ENCODE measurements at places on chromosomes 3 and 15.
A peak's percentile ranks its signal among the peaks of the same experiment; 100 is the strongest.

DNA sequence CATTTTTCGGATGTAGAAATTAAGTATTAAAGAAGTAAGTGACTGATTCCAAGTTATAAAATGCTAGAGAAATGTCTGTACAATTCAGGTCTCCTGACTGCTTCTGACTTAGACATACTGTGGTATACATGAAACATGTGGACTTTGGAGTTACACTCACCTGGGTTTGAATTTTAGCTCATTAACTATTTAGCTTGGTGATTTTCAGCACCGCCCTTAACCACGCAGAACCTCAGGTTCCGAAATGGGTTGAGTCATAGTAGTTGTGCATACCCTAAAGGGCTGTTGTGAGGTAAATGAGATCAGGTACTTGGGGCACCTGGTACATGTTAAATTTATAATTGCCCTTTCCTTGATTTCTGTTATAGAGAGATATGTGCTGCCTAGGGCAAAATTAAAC, 32.9 kb upstream of the UTS2B start:
- no peak for DNase-seq

- DNase-seq = no peak
Observed at GRCh38 chr3:7953449-7954014, 548.1 kb upstream of the LMCD1 start.

DNA sequence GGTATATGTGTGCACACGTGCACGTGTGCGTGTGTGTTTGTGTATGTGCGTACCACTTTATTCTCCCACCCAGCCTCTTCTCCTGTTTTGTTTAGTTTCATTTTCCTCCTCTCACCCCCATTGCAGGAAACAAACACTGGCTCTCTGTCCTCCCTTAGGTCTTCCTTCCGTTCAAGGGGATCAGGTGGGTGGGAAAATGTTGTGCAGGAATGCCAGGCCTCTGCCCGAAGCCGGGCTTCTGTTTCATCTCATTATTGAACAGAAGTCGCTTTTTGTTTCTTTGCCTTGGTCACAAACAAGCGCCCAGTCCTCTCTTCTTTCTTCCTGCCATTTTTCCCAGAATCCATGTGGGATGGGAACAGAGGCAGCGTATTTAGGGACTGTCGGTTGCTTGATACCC, 69.6 kb downstream of the IGF1R start:
- DNase-seq = no peak

DNA sequence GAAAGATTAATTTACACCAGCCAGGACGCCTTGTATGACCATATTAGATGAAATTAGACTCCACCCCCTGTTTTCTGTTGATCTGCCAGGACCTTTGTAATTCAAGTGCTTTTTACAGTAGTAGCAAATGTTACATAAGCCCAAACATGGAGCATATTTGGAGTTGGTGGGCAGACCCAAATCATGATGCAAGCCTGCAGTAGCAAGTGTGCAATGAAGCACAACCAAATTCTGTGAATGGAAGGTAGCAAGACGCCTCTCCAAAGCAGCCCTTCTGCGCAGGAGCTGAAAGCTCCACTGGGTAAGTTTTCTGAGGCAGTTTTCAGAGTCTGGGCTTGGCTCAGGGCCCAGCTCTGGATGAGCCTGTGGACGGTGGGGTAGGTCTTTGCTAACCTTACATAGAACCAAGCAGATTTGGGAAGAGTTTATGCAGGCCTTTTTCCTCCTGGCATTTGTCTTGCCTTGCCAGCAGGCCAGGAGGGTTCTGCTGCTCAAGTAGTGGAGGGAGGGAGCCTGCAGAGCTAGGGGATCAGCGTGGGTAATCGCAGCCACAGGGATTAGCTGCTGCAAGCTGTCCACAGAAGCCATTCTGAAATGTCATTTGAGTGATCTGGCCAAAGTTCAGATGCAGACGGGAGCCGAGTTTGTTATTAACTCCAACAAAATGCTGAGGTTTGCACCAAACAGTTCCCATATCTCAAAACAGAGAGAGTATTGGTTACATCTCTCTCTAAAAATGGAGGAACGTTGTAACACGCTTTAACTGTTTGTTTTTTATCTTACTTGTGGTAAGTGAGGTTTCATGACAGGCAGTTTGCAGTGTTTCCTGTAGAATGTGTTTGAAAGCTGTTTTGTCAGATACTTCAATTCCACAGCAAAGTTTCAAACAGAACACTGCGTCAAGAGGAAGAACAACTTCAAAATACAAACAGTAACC, 55.4 kb downstream of the PSMD6 start:
- no peak for DNase-seq

DNA sequence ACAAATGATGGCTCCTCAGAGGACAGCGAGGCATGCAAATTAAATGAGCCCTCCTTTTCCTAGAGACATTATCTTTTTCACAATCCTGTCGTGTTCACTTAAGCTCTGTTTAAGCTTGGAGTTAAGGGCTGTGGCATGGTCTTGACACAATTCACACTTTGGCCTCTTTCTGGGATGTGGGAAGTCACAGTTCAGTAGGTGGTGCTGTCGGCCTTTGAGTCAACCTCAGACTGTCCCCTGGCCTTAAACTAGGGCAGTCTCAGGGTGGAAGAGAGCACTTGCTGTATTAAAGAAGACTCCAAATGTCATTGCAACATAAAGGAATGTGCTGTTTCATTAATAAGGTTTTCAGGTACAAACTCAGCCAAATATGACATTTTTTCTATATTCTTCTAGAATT, 351.0 kb downstream of the MCTP2 start:
- DNase-seq = no peak

DNA sequence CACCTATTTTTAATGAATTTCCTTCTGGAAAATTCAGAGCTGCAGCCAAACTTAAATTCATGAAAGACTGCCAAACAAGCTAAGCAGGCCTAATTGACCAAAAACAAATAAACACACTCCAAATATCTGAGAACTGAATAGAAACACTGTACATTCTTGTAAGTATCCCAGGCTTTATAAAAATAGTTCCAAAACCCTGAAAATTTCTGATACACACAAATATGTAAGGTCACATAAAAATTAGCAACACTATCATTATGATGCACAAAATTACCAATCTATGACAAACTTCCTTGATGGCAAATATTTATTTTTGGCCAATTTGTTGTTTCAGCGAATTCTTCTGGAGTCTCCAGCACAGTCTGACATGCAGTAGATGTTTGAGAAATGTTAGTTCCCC, 117.9 kb upstream of the UBE2E2 start:
- no peak for DNase-seq

DNA sequence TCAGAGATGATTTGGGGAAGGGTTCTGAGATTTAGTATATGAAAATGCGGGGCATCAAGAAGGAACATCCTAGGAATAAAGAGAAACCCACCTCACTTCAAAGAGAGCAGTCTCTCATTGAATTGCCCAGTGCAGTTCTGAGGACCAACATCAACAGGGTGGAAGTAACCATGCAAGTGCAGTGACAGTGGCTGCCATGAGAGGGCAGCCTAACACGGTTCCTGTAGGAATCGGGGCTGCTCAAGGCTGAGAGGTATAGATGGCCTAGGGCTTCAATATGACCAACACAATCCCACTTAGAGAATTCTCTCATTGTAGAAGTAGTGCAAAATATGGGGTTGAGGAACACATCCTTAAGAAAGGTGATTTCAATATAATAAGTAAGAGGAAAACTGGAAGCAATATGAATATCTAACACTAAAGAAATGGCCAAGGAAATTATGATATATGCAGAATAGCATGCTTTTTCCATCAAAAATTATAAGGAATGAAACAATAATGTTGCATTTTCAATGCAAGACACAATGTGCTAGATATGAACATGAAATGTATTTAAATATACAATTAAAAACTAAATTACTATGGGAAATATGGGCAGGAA, 51.1 kb upstream of the ARRDC4 start:
- peak; percentile 28 for DNase-seq

DNA sequence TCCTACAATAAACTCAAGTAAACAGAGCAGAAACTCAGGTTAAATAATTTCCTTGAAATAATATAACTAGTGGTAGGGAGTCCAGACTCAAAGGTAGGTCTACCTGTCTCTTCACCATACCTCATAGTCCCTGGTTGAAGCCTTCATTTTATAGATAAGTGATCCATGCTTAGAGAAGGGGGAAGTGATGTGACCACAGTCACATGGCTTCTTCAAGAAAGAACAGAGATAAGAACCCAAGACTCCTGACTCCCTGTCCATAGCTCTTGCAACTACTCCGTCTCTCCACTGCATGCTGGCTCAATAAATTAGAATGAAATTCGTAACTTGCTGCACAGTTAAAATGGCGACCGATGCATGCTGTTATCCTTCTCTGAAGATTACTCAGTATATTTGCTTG, 11.0 kb upstream of the C15orf61 start:
- DNase-seq = no peak

GRCh38 chr3:157128771-157129681, 30.9 kb downstream of the CCNL1 start:
- DNase-seq = no peak

GRCh38 chr15:70605606-70606410, 157.6 kb downstream of the UACA start:
- no peak for DNase-seq

DNA sequence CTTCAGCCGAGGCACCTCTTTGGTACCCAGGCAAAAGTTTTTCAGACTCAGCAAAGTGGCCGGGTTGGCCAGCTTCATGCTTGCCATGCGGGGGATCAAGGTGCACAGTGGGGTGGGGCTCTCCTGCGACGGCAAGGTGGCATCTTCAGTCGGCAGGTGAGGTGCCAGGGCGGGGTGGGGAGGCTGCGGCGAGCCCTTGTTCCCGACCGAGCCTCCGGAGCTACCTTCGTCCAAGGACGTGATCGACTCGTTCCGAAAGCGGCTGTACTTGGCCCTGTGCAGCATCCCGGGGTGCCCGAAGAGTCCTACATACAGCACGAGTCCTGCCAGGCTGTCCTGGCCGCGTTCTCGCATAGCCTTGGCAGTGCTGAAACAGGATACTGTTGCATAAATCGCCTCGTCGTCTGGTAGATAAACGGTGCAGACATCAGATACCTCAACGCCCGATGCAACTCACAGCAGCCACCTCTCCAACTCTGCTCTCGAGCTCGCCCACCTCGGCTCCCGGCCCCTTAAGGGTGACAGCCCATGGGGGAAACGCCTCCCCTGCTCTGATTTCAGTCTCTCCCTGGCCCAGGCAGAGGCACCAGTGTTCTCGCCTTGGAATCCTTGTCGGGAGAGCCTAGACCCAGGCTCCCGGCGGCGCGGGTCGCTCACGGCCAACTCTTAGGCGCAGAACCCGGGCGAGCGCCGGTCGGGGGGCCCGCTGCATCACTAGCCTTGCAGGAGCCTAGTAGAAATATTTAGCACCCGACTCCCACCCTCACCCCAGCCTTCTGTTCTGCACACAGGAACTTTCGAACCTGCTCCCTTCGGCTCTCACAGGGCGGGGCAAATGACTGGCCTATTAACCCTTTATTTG, 826 bp downstream of the SHC4 start:
- DNase-seq = no peak

DNA sequence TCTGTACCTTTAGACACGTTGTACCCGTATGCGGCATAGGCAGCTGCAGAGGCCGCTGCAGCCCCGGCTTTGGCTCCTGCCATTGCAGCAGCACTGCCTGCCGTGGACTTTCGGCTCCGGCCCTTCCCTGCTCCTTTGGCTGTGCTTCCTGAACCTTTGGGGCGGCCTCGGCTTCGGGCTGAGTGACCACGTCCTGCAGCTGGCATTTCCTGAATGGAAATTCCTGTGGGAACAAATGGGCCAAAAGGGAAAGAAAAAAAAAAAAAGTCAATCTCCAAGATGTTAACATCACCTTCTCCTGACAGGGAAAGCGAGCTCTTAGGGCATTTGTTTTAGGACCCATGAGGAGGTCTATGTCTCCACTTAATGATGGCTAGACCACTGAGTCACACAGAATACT, 29.6 kb downstream of the CHAC1 start:
- DNase-seq = no peak

- no peak for DNase-seq
Observed at GRCh38 chr15:70538278-70538677, 225.1 kb downstream of the UACA start.

- no peak for DNase-seq
Observed at GRCh38 chr15:64699751-64700388, 75.5 kb downstream of the RBPMS2 start.

GRCh38 chr3:63462732-63463131, 184.6 kb downstream of the SYNPR start:
- DNase-seq = no peak

- DNase-seq = no peak
Observed at GRCh38 chr3:180571831-180572598, 29.9 kb upstream of the TTC14 start.

GRCh38 chr3:169348929-169349621, 314.4 kb downstream of the MECOM start:
- DNase-seq = no peak

GRCh38 chr15:89157061-89157460, 64.3 kb downstream of the RLBP1 start:
- DNase-seq = no peak

DNA sequence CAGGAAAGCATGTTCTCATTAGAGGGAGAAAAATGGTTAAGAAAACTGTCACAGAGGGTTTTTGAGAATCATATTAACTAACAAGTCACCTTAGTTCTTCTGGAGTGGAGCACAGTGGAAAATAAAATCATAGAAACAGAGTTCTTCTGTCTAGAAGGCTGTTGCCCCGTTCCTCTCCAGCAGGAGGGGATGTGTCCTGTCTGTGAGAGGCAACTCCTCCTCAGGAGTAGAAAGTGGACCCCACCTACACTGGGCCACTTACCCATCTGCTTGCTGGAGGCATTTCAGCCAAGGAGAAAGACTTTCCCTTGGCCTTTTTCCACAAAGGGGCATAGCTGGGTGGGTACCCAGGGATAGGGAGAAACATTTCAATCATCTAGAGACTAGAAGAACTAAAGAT, 106.6 kb downstream of the SSR3 start:
- DNase-seq = no peak

DNA sequence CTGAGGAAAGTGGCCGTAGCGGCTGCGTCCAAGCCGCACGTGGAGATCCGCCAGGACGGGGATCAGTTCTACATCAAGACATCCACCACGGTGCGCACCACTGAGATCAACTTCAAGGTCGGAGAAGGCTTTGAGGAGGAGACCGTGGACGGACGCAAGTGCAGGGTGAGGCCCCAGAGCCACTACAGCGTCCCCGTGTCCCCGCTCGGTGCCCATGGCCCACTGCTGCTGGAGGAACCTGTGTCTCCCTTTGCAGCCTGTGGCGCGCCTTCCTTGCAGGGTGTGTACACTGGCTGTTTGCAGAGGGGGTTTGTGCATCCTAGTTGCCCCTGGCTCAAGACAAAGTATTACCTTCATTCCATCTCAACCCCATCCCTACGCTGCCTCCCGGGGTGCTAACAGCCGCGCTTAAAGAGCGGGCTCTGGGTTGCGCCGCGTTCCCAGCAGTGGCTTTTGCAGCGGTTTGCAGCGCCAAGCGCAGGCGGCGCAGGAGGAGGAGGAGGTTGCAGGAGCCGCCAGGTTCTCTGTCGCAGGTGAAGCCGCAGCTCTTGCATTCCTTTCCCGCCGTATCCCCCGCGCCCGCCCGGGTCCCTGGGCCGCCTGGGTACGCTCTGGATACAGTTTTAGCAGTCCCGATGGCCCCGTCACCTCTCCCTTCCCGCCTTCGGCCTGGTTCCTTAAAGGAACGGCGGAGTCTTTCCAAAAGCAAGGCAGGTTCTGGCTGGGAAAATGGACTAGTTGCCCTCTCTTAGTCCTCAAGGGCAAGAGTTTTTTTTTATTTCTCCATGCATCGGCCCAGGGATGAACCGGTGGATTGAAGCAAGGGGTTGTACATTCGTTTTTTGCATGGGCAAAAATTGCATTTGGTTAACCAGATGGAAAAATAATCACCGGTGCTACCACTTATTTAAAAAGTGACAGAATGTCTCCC, 1.2 kb downstream of the CRABP1 start:
- DNase-seq = no peak

Data from stimulated activated CD4-positive, alpha-beta T cell treated with anti-CD3 and anti-CD28 coated beads, Interleukin-1b, Interleukin-23, amount 100 ng/mL, for 24 hours (primary cell).